IMR-90 (cell line): ENCODE measurements at places on chromosomes 11 and 22. TPM values are rescaled to one million over a fixed set of nuclear protein-coding genes. Genes with fewer than 3 reads are reported as not detected.

DNA sequence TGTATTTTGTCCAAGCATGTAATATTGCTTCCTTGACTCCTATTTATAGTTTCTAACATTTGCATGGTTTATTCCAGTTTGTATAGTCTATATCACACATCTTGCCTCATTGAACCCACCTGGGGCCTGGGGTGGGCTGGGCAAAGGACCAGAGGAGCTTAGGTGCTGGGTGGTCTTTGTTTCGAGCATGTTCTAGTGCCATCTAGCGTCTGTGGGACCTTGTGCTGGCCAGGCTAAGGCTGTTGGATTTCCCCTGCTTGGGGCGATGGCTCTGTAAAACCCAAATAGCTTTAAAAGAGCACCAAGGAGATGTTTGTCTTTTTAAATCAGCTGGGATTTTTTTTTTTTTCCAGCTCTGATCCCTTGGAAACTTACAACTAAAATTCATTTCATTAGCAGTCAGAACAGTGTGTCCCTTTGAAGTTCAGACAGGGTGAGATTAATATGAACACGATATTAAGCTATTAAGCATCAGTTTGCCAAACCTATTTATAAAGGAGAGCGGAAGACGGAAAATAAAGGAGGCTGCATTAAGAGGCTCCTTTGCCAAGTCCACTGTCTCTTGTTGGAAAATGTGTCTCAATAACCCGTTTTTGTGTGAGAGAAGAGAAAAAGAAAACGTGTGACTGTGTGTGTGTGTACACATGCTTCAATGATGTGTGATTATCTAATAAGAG, 157.4 kb downstream of the COMMD9 start:
- peak; percentile 63 for DNase-seq

GRCh38 chr11:35483131-35483820, 42.1 kb downstream of the PAMR1 start:
- DNase-seq: peak; percentile 79

The CSNK2A3 gene
- polyA plus RNA-seq: 1.2 TPM in 2 replicates

DNA sequence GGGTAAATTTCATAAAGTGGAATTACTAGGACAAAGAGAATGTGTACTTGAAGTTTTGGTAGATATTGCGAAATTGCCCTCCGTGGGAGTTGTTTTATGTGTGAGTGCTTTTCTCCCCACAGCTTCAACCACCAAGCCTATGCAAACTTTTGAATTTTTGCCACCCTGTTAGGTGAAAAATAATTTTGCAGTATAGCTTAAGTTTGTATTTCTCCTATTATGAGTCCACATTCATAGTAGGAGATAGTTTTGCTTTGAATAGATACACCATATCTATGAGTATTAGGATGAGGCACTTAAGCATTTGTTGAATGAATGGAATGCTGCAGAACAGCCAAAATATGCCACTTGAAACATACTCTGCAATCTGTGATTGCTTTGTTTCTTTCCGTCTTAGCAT, 43.6 kb downstream of the UVRAG start:
- peak; percentile 61 for DNase-seq

The MFNG gene
- 0.15 and 0.24 TPM in 2 replicates for polyA plus RNA-seq

GRCh38 chr22:44202261-44202789, 21.6 kb downstream of the PARVG start:
- peak; percentile 90 for DNase-seq

GRCh38 chr22:38730411-38730871, 24.7 kb downstream of the GTPBP1 start:
- DNase-seq: no peak

GRCh38 chr11:45563810-45564209, 101.6 kb downstream of the CHST1 start:
- no peak for DNase-seq

DNA sequence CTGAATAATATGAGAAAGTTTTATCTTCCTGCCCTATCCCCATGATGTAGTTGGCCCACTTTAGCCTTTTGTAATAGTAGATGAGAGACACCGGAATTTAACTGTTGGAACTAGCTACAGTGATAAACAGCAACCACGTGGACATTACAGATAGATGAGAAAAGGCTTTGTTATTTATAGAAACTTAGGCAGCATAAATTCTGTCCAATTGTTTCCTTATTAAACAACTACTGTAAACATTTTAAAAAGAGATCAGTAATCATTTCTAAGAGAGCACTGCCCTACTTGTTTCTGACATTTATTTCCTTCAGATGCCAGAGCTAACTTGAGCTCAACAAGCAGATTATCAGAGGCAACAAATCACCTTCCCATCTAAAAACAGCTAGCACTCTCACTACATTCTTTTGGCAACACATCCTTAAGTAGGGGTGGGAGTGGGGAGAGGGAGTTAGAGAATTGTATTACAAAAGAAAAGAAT, 63.1 kb downstream of the SOX6 start:
- DNase-seq: peak; percentile 76

GRCh38 chr11:75342231-75342918, 9.1 kb downstream of the ARRB1 start:
- DNase-seq: no peak

- no peak for DNase-seq
Measured at GRCh38 chr22:45323695-45324094, 14.0 kb downstream of the FAM118A start.

DNA sequence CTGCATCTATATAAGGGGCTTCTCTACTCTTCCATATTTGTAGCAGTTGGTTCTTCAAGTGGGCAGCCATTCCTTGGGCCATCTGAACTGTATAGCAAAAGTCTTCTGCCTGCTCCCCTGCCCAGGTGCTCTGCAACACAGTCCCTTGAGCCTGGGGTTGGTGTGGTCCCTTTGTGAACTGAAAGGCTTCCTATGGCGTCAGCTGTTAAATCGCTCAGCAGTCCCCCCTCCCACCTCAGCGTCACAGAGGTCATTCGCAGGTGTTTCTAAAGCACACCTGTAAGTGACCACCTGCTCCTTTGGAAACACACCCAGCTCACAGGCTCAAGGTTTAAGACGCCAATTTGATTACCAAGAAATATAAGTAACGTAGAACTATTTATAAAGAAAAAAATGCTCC, 37.0 kb downstream of the CYB5R2 start:
- DNase-seq: no peak
